Activated T-helper 1 cell treated with anti-CD3 and anti-CD28 coated beads, Interleukin-12 subunit alpha, Interleukin-12 subunit beta, Interleukin-2, Interleukin-4 antibody, amounts not matched to agents 30 ng/mL and 10 ng/mL and 1 ng/mL, durations not matched to agents 14 hours and 24 hours and 36 hours (primary cell): ENCODE measurements at places on chromosomes 7 and 10. TPM values are rescaled to one million over a fixed set of nuclear protein-coding genes. Genes with fewer than 3 reads are reported as not detected.

DNA sequence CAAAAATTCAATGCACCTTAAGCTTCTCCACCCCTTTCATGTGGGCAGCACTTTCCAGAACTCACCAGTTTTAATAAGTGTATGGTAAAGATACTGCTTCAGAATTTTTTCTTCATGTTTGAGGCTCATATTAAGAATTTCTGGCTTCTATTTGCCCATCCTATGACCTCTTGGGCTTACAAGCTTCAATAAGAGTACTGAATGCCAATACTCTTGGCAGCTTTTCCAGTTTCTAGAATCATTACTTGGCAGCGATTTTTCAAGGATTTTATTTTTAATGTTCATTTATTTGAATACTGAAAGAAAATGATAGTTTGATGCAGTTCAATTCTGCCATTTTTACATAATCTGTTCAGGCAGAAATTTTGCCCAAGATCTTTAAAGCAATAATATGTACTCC, 242.1 kb upstream of the KCND2 start:
- no peak for DNase-seq

DNA sequence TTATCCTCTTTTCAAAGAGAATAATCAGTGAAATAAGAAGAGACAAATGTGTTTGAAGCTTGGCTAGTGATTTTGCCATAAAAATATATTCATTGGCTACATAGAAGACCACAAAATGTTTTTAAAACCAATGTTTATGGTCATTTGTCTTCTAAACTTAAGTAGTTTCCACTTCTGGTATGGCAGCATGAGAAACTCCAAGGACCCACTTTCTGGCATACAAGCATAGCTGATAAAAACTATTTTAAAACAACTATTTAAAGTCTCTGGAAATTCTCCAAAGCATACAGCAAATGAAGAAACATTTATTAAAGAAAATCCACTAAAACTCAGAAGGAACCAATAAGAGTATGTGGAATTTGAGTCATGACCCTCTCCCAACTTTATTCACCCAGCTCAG, 89.2 kb upstream of the TOMM7 start:
- DNase-seq = no peak

GRCh38 chr10:4016214-4016740, 231.3 kb upstream of the KLF6 start:
- no peak for DNase-seq

GRCh38 chr7:47383072-47383471, 198.8 kb downstream of the TNS3 start:
- DNase-seq = no peak

- no peak for DNase-seq
Measured at GRCh38 chr7:91320366-91321078, 56.3 kb downstream of the FZD1 start.

KCP gene
- total RNA-seq = not detected in 2 replicates

LRIT1 gene
- not detected in 2 replicates for total RNA-seq
